Activated CD4-positive, alpha-beta T cell treated with anti-CD3 and anti-CD28 coated beads, Interleukin-10, Interleukin-2, amounts not matched to agents 100 ng/mL and 50 ng/mL, durations not matched to agents 16 hours and 8 hours (primary cell): ENCODE measurements at places on chromosomes 13 and 19.

- no peak for DNase-seq
Observed at GRCh38 chr13:110306960-110307766, at the start of the genes COL4A1 and COL4A2. COL4A1 (minus strand) TSS chr13:110307157; CDS start chr13:110307027, 130 bp downstream. COL4A2 (plus strand) TSS chr13:110307284; CDS start chr13:110307904, 620 bp downstream.

GRCh38 chr19:58546019-58546530, 2.2 kb downstream of the TRIM28 start:
- DNase-seq, result no peak

- DNase-seq, result no peak
Observed at GRCh38 chr13:90393408-90393807, 954.1 kb upstream of the MIR17HG start.

GRCh38 chr19:46650445-46650844, 10.5 kb downstream of the DACT3 start:
- no peak for DNase-seq

GRCh38 chr13:31105020-31105795, 56.5 kb downstream of the HSPH1 start:
- DNase-seq, result no peak

- DNase-seq, result peak; percentile 50
Observed at GRCh38 chr13:46831588-46832194, 34.7 kb upstream of the ESD start.

- DNase-seq, result no peak
Observed at GRCh38 chr19:23312515-23312914, 62.3 kb upstream of the ZNF724 start.
